ENCODE measurements at places on chromosomes 11 and 22. TPM values are rescaled to one million over a fixed set of nuclear protein-coding genes. Genes with fewer than 3 reads are reported as not detected.

The HTR3A gene
- total RNA-seq, result 3.9 TPM

DNA sequence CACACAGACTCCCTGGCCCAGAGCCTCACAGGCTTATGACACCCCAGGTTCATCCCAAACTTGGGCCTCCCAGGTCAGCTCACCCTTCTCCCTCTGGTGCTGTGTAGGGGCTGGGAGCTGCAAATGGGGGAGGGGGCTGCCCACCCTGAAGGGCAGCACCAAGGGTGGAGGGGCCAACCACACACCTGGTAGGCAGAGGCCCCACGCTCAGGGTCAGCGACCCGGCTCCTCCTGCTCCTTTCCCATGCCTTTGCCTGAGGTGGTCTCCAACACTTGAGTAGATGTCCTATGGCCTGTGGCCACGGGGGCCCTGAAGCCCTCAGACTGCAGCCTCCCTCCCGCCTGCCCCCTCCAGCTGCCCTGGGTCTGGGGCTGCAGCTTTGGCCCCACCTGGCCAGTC lies 3.4 kb downstream of the DGCR6 start:
- no peak overlapping the region for H3K27ac ChIP-seq
- H3K36me3 ChIP-seq, result no peaks in the 10 kb centered on the region
- H3K27me3 ChIP-seq, result no peaks in the 10 kb centered on the region
- H3K4me3 ChIP-seq, result no peak overlapping the region

GRCh38 chr11:76794371-76795289 lies 11.5 kb downstream of the TSKU start:
- DNase-seq, result peak; percentile 55
- H3K27me3 ChIP-seq, result no peaks in the 10 kb centered on the region
- peak overlapping the region; percentile 14 for H3K27ac ChIP-seq
- H3K4me1 ChIP-seq, result peaks cover 24% of the 10 kb centered on the region
- H3K4me3 ChIP-seq, result no peak overlapping the region

The TTC9C gene
- 21.9 TPM for total RNA-seq

GRCh38 chr22:17847360-17848078 lies 73.2 kb upstream of the BID start:
- H3K27ac ChIP-seq, result peak overlapping the region; percentile 84
- H3K27me3 ChIP-seq, result no peaks in the 10 kb centered on the region
- no peaks in the 10 kb centered on the region for H3K36me3 ChIP-seq
- DNase-seq, result no peak
- no peak overlapping the region for H3K4me3 ChIP-seq
- peaks cover 61% of the 10 kb centered on the region for H3K4me1 ChIP-seq

All from sigmoid colon (tissue), 7 donors.